M059J (cell line): ENCODE measurements at places on chromosomes 5 and 9.

GRCh38 chr9:32991897-32992594, 9.4 kb downstream of the APTX start:
- DNase-seq: no peak

GRCh38 chr9:132283863-132284262, 70.9 kb downstream of the SETX start:
- DNase-seq: no peak

GRCh38 chr9:130275156-130275555, 9.6 kb downstream of the HMCN2 start:
- DNase-seq: no peak

DNA sequence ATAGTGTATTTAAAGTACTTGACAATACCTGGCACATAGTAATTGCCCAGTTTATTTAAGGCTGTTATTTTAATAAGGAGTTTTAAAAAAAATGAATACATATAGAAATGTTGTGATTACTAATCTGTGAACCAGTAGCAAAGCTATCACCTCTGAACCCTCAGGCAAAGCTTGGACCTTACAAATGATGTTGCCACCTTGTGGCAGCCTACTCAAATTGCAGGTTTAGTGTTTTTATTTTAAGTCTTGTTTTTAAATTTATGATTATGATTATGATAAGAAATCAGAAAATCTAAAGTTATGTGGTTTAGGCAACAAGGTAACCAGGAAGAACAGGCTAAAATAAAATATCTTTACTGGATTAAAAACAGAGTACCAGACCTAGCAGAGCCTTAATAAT, 35.8 kb downstream of the PPARGC1B start:
- DNase-seq: no peak

- no peak for DNase-seq
Measured at GRCh38 chr5:146656703-146657102, 140.7 kb upstream of the GPR151 start.

DNA sequence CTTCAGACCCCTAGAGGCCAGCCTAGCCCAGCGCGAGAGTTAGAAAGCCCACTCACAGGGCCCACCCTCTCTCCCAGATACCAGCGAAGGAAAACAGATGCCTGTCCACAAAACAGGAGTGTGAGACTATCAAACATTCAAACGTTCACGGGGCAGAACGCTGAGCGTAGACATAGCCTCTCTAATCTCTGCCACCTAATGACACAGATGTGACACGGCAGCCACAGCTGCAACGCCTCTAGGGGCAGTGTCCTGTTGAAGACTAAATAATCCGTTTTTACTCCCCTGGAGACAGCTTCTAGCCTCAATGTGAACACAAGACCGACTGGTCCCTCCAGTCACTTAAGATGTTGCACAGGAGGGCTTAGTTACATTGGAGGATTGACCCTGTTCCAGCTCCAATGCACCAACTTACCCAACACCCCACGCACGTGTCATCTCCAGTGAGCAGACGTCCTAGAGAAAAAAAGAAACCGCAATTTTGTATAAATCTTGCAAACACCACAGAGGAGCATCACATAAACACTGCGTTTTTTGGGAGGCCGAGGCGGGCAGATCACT, 14.3 kb downstream of the DIPK1B start:
- DNase-seq: no peak

- DNase-seq: peak; percentile 93
Measured at GRCh38 chr5:65157906-65158603, 323.7 kb downstream of the ADAMTS6 start.

DNA sequence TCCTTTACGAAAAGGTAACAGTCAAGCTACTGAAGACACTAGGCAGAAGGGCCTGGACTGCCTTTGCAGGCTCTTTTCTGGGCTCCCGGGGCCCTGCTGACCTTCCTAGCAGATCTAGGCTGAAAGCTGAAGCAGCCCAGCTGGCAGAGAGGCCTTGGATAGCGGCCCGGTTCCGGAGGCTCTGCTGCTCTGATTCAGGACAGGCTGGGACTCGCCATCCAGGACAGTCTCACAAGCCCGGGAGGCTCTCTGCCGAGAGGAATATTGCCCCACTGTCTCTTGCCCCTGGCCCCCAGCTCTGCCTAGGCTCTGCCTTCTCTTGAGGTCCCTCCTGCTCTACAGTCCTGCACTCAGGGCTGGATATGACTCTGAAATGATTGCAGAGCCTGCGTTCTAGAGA, 67.8 kb downstream of the PSD2 start:
- DNase-seq: no peak

DNA sequence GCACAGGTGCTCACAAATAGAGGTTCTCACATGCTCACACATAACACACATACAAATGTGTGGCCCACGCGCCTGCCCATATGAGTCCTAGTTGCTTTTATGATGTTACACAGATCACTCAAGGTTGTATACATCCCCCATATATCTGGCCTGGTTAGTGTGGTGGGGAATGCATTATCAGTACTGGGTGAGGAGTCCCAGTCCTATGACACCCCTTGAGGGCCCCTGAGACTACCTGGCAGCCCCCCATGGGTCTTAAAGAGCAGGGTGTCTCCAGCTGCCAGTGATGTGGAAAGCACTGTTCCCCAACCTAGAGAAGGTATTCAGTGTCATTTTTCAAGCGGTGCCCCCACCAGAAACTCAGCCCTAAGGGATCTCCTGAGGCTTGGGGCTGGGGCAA, 2.8 kb upstream of the HAND1 start:
- DNase-seq: no peak

- DNase-seq: peak; percentile 60
Measured at GRCh38 chr5:52989781-52990527, 802 bp downstream of the ITGA2 start.

- no peak for DNase-seq
Measured at GRCh38 chr5:142006363-142007236, 6.2 kb downstream of the GNPDA1 start.

- no peak for DNase-seq
Measured at GRCh38 chr5:32504329-32504988, 59.9 kb upstream of the ZFR start.

DNA sequence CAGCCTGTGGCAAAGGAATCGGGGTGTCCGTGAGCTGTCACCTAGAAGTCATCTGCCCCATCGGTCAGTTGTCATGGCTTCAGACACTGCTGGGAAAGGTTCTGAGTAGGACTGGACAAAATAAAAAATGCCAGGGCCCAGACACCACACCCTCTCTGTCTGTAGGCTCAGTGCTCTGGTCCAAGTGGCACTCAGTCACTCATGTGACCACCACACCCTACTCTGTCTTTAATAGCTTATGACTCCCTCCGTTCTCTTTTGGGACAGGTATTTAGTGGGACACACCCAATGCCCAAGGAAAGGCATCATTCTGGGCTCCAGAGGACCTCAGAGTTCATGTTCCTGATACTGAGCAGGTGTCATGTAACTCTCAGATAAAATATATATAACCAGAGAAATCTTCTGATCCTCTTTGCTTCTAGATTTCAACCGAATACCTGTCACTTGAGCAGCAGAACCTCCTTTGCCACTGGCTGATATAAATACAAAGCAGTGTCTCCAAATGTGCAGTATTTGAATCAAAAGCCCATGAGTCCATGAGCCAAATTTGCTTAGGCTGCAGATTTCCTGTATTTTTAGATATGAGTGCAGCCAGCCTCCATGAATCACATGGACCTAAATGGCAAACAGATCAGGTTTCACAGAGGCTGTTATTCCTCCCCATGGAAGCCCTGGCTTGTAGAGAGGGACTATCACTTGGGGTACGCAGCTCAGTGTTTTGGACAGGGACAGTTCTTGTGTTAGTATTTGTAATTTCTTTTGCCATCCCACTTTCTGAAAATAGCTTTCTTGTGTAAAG, 272.0 kb downstream of the ARHGAP26 start:
- DNase-seq: no peak

DNA sequence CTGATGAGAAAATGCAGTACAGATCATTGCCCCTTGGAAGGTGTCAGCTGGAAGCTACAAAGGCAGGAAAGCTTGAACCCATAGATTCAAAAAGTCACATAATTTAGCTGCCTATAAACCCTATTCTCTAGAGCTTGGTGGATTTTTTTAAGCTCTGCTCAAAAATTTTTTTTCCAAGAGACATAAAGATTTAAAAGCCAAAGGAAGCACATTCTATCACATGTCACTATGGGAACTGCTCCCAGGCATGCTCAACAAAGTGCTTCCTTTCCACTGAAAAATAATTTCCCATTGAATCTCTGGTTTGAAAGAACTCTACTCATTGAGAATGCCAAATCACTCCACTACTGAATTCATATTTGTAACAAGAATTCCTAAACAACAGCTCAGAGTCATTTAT, 419.8 kb downstream of the CETN3 start:
- DNase-seq: no peak

DNA sequence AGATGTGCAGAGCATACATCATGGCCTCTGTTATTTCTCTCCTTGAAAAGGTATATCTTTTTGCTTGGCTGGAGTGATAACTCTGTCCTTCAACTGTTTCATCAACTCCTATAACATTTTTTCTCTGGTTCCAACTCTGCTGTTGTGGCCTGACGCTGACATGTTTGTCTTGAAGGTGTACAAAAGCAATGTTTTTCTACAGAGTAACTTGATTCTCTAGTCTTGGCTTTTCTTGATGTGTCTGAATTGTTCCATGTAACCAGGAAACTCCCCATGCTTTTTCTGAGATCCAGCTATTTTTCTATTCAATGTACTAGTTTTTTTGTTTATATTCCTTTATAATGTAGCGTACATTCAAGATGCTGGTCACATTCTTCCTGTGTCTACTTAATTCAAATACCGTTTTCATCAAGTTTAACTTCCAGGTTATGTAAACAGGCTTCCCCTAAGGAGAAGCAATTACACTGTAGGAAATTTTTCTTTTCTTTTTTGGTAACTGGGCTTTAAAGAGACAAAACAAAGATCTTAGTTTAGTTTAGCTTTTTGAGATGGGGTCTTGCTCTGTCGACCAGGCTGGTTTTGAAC, 6.7 kb upstream of the CPLANE1 start:
- no peak for DNase-seq

- DNase-seq: no peak
Measured at GRCh38 chr5:67619636-67620035, 423.0 kb upstream of the CD180 start.

- no peak for DNase-seq
Measured at GRCh38 chr9:20804489-20805250, 120.6 kb downstream of the FOCAD start.
